Activated CD4-positive, alpha-beta T cell treated with anti-CD3 and anti-CD28 coated beads, Interleukin-2, amount 10 ng/mL, durations not matched to agents 7 days and 5 days (primary cell): ENCODE measurements at places on chromosomes 11 and 22.

DNA sequence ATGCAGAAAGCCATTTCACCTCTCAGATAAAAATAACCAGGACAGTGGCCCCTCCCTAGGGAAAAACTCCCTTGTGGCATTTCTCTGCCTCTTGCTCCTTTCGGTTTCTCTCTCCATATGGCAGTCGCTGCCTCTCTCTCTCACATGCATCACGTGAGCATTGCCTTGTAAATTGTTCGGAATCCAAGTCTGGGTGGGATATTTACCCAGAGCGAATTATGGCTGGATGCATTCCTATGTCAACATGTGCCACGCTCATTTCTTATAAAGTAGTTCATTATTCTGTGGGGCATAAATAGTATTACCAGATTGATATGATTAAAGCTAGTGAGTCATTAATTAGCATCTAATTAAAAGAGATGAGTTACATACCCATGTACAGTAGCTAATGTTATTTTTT lies 392.9 kb downstream of the INSC start:
- no peak for DNase-seq

GRCh38 chr11:111836721-111837120 lies 34.7 kb downstream of the ALG9 start:
- no peak for DNase-seq

GRCh38 chr11:35393098-35393497 lies 26.3 kb downstream of the SLC1A2 start:
- no peak for DNase-seq

- no peak for DNase-seq
Measured at GRCh38 chr11:14552089-14552488, 31.9 kb upstream of the PSMA1 start.

DNA sequence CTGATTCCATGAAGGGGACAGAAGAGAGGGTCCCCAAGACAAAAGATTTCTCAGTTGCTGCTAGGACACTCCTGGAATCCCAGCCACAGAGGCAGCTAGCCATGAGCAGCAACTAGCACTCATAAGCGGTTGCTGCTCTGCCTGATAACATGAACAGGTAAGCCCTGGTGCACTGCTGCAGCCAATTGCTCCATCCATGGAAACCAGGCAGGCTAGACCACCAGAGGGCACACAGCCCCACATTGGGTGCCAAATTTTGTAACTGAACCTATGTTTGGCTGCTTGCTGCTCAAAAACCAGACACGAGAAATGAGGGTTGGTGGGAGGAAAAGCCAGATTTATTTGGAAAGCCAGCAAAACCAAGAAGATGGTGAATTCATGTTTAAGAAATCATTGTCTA lies 21.9 kb upstream of the QSER1 start:
- peak; percentile 11 for DNase-seq

GRCh38 chr11:68810164-68810563 lies 31.6 kb downstream of the CPT1A start:
- DNase-seq = no peak

DNA sequence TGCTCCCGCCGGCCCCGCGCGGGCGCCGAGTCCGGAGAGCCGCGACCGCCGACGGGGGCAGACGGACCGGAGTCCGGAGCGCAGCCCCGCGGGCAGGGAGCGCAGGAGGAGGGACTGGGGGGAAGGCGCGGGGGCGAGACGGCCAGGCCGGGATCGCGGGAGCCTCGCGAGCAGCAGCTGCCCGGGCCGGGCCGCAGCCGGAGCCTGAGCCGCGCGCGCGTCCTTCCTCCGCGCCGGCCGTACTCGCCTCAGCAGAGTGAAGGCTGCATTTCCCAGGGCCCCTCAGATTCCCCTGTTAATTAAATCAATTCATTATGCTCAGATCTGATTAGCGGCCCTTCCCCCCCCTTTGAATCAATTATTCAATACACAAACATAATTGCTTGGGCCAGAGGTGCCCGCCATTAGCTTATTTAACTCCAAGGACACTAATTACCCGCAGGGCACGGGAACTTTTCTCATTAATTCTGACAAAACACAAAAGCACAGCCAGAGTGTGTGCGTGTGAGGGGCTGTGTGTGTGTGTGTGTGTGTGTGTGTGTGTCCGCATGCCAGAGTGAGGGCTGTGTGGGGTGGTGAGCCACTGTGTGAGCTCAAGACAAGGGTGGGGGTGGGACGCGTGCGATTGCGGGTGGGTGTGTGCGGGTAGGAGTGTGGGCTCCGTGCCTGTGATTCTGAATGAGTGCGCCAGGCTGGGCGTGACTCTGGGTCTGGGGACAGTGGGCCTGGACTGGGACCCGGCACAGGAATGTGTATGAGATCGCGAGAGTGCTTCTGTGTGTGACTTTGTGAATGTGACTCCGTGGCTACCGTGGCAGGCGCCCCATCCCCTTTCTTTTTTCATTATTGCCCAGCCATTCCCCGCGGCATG lies 5.1 kb upstream of the LMO1 start:
- no peak for DNase-seq

- no peak for DNase-seq
Measured at GRCh38 chr11:1656061-1656441, 26.5 kb downstream of the KRTAP5-5 start.

GRCh38 chr11:61659413-61660196 lies 20.6 kb upstream of the DAGLA start:
- no peak for DNase-seq

GRCh38 chr11:60814112-60814511 lies 27.8 kb upstream of the CCDC86 start:
- DNase-seq = no peak

DNA sequence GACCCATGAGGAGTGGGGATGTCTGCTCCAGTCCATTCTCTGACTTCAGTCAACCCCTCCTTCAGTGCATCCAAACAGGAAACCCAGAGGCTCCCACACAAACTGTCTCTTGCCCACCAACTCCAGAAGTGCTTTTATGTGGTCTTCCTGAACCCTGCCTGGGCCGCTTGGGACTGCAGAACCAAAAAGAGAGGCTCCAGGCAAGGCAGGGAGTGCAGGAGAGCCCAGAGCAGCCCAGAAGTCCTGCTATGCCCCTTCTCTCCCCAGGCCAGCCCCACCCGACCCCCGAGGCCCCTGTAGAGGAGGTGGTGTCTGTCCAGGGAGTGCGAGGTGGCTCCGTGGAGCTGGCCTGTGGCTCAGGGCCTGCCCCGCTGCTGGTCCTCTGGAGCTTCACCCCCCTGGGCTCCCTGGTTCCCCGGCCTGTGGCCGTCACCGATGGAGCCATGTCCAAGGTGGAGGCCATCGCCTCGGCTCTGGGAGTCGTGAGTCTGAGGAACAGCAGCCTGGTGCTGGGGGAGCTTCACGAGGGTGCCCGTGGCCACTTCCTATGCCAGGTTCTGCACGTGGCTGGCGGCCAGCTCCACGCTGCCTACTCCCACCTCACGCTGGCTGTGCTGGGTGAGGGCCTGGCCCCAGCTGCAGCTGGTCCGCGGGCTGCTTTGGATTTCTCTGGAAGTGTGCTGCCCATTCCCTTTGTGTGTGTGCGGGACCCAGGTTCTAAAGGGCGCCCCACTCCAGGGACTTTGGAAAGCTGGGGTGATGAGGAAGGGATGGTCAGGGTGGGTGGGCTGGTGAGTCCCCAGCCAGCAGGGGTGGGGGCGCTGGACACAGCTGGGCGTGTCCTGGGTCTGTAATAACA lies 1.8 kb downstream of the VSIG10L2 start:
- no peak for DNase-seq

- DNase-seq = no peak
Measured at GRCh38 chr11:73759610-73760134, 1.2 kb downstream of the RAB6A start.

DNA sequence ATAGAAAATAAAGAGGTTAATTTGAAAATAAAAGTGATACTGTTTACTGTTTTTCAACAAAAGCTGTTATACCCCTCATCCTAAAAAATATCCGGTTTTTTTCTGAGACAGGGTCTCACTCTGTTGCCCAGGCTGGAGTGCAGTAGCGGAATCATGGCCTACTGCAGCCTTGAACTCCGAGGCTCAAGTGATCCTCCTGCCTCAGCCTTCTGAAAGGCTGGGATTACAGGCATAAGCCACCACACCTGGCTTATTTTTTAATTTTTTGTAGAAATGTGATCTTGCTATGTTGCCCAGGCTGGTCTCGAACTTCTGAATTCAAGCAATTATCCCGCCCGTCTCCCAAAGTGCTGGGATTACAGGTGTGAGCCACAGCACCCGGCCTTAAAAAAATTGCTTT lies 35.7 kb downstream of the ALG9 start:
- no peak for DNase-seq

DNA sequence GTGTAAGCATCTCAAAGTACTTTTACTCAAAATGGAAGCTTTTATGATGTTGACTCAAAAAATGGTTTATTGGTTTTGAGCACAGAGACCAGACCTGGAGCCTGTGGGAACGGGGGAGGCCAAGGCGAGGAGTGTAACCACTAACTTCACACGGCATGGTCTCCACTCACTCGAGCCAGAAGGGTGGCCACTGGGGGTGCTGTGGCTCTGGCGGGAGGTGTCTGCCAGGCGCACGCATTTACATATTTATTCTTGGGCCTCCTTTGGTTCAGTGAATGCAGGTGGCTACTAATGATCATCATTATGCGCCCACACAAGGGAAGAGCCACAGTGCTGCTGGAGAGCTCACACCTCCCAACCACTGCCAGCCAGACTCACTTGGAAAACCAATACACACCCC lies 64.6 kb downstream of the FLRT1 start:
- no peak for DNase-seq

- peak; percentile 74 for DNase-seq
Measured at GRCh38 chr22:44664149-44664548, 37.9 kb upstream of the PRR5 start.

DNA sequence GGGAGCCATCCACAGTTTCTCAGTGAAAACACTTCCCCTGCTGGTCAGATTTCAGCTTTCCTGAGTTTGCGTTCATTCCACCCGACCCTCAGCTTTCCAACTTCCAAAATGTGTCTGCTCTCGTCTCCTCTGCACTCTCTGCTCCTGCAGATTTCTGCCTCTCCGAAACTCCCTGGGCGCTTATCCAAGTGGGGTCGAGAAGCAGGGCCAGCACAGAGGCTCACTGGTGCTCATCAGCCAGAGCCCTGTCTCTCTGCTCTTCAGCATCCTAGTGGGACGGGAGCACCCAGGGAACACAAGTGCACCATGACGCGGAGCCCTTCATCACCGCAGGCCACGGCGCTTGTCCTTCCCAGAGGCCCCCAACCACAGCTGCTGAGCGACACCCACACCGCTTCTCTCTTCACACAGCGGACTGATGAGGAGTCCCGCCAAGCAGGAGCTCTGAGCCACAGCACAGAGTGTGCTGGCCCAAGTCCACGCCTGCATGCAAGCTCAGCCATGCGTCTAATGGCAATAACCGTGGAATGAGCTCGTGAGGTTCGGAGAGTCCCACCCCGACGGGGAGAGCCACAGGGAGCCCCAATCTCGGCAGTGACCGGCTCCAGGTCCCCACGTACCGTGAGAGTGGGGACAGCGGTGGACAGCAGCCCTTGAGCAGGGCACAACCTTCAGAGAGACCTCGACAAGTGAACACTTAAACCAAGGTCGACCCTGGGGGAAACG lies 27.9 kb upstream of the MOB2 start:
- DNase-seq = no peak

DNA sequence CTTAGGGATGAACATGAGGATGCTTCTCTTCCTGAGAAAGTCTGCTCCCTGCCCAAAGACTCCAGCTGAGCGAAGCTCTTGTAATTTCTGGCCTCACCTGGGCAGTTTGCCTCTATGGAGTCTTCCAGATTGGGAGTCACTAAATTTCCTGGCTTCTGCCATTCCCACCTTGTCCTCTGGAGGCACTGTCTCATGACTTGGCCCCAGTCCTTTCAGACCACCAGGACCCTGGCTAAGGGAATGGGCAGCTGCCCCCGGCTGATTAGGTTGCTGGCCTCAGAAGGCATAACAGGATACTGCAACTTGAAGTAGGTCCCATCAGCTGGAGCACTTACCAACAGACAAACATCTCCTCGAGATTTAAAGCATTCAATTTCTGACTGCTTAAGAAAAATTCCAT lies 128.1 kb upstream of the SPON1 start:
- DNase-seq = no peak

DNA sequence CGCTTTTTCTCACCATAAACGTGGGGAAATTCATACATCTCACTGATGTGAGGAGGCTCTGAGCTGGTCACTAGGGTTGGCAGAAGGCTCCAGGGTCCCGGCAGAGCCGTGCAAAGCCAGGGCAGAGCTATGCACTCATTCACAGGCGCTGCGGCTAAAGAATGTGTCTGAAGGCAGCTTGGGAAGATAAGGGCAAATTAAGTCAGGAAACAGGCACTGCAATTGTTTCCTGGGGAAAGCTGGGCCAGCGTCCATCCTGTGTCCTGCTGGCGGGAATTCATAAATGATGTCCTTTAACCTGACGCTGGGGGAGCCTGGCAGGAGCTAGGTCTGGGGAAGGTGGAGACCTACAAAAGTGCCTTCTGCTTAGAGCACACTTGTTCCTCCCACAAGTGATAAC lies 27.6 kb downstream of the PKNOX2 start:
- no peak for DNase-seq

GRCh38 chr22:49230194-49230577 lies 597.5 kb downstream of the BRD1 start:
- DNase-seq = no peak

DNA sequence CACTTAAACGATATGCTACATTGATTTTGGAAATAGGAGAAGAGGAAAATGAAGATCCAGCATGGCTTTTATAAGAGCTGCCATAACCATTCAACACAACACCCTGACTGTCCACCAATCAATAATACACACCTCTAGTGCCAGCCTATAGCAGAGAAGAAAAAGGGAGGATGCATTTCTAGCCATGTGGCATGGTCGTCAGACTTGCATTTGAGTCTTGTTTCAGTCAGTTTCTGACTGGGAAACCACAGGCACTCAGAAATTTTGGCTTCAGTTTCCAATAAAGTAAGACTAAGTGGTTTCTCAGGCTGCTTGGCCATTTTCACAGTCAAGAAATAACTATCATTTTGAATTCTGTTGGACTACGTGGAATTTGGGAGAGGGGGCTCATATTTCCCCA lies 523.5 kb upstream of the LRRC4C start:
- no peak for DNase-seq

DNA sequence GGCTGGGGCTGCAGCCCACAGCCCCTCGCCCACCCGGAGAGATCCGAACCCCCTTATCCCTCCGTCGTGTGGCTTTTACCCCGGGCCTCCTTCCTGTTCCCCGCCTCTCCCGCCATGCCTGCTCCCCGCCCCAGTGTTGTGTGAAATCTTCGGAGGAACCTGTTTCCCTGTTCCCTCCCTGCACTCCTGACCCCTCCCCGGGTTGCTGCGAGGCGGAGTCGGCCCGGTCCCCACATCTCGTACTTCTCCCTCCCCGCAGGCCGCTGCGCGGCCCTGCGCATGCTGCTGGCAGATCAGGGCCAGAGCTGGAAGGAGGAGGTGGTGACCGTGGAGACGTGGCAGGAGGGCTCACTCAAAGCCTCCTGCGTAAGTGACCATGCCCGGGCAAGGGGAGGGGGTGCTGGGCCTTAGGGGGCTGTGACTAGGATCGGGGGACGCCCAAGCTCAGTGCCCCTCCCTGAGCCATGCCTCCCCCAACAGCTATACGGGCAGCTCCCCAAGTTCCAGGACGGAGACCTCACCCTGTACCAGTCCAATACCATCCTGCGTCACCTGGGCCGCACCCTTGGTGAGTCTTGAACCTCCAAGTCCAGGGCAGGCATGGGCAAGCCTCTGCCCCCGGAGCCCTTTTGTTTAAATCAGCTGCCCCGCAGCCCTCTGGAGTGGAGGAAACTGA lies 731 bp downstream of the GSTP1 start:
- DNase-seq = peak; percentile 50

- no peak for DNase-seq
Measured at GRCh38 chr22:29314537-29315285, 786 bp downstream of the RASL10A start.
